ENCODE measurements at places on chromosomes 12 and 14. TPM values are rescaled to one million over a fixed set of nuclear protein-coding genes. Genes with fewer than 3 reads are reported as not detected.

The PLXNC1 gene
- 6.8 TPM for total RNA-seq

The AKAP3 gene
- total RNA-seq = 2.6 TPM

The OR4K17 gene
- not detected for total RNA-seq

The AKAP5 gene
- 0.29 TPM for total RNA-seq

The KLRC2 gene
- not detected for total RNA-seq

The TAS2R10 gene
- total RNA-seq = 1.6 TPM

The GIT2 gene
- 58.4 TPM for total RNA-seq

The SYNDIG1L gene
- total RNA-seq = 0.15 TPM

The EPS8 gene
- 83.3 TPM for total RNA-seq

The EXD2 gene
- 23.6 TPM for total RNA-seq

The KRT8 gene
- 5.6 TPM for total RNA-seq

The MSRB3 gene
- 37.1 TPM for total RNA-seq

The SERPINA1 gene
- under 0.01 TPM for total RNA-seq

The RFLNA gene
- not detected for total RNA-seq

The CDK2 gene
- total RNA-seq = 13.4 TPM

The FAM186B gene
- total RNA-seq = 0.99 TPM

The REP15 gene
- 0.83 TPM for total RNA-seq

The GPR84 gene
- total RNA-seq = not detected

The SLC10A1 gene
- not detected for total RNA-seq

The ZNF605 gene
- 12.2 TPM for total RNA-seq

The IL23A gene
- 0.50 TPM for total RNA-seq

The BCAT1 gene
- 250 TPM for total RNA-seq

The KRT6C gene
- total RNA-seq = not detected

The COCH gene
- total RNA-seq = 0.33 TPM

The MYO1A gene
- total RNA-seq = not detected

The PRICKLE1 gene
- total RNA-seq = 3.6 TPM

The BHLHE41 gene
- 3.1 TPM for total RNA-seq

The FGFR1OP2 gene
- 39.2 TPM for total RNA-seq

The KLHDC2 gene
- 103 TPM for total RNA-seq

The NOS1 gene
- total RNA-seq = not detected

The CIROP gene
- 1.7 TPM for total RNA-seq

The FAM177A1 gene
- total RNA-seq = 44.9 TPM

The NGB gene
- total RNA-seq = not detected

The SIX4 gene
- 24.8 TPM for total RNA-seq

The OASL gene
- total RNA-seq = 0.33 TPM

The MOK gene
- total RNA-seq = 7.3 TPM

The HOXC10 gene
- not detected for total RNA-seq

The TAS2R7 gene
- total RNA-seq = not detected

All from smooth muscle cell of trachea (primary cell).